ENCODE measurements at places on chromosomes 16 and 17.

GRCh38 chr17:35808240-35808961 is 883 bp upstream of the TAF15 start:
- no peak for DNase-seq

DNA sequence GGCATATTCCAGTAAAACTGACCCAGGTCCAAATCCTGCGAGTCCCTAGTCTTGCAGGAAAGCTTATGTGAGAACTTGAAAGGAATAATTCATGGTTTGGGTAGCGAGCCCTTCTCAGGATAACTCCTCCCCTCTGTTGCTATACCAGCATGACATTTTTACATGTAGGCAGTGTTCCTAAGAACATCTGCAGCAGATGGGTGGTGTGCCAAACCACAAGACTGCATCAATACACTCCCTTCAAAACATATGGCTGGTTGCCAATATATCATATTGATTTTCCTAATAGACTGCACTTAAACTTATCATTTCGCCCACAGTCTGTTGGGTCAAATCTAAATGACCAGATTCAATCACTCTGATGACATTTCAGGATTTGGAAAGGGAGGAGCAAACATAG is 19.9 kb downstream of the PSME3IP1 start:
- peak; percentile 62 for DNase-seq

DNA sequence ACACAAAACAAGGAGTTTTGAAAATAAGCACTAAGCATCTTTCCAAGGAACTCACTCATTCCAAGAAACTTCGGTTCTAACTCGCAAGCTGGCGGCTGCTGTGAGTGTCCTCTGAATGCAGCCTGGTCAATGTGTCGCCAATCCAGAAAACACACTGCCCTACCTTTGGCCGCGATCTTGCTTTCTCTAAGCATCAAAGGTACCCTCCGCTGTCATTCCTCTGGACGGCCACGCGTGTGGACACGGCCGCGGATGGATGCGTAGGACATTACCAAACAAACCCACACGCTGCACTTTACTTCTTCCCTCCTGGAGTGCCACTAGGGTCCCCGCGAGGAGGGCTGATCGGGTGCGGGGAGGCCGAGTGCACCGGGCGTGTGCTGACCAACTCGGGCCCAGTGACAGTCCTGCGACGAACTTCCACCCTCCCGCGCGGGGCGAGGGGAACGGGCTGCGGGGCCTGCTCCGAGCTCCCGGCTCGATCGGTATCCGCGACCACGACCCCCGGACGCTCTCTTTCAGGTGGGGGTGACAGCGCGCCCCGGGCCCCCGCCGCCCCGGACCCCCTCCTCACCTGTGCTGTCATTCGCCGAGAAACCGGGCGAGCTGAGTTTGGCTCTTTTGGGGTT is 1.1 kb downstream of the CREBBP start:
- peak; percentile 27 for DNase-seq

GRCh38 chr17:19909139-19909538 is 41.4 kb upstream of the ULK2 start:
- DNase-seq = no peak

- no peak for DNase-seq
These were observed 8.9 kb downstream of the P4HB start for GRCh38 chr17:81851423-81851822.

DNA sequence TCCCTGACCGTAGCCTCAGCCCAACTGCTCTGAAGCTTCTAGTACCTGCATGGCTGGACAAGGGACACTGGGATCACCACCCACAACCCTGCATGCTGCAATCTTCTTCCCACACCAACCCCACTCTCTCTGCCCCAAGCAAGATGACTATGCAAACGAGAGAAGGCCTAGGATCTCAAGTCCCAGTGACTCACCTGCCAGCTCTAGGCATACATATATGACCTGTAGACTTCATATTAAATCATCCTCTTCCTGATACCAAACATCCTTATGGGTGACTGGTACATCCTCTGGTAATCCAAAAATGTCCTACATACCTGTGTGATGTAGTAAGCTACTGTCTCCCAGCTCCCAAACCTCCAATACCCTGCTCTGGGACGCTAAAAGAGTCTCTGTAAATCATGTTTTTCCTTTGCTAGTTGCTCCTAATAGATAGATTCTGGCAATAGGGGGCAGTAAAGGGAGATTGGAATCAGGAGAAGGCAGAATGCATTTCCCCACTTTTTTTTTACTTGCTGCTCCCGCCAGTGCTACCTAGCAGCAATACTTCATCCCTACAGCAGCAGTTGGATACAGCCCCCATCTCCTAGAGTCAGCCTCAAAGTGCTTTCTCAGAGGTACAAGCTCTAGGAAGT is 43.4 kb upstream of the SOX9 start:
- no peak for DNase-seq

DNA sequence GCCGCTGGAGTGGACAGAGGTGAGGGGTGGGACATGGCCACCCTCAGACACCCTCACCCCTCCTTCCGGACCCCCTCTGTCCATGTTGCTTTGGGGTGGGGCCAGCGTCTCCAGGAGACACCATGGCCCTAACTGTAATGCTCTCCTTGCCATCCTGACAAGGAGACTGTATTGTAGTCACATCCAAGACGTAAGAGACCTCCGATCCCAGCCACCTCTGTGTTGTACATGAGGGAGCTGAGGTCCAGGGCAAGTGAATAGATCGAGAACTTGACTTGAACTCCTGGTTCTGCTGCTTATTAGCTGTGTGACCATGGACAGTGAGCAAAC is 30.2 kb downstream of the POLR3E start:
- DNase-seq = no peak

- DNase-seq = peak; percentile 13
These were observed 34.7 kb downstream of the BAHCC1 start for GRCh38 chr17:81429821-81430551.

DNA sequence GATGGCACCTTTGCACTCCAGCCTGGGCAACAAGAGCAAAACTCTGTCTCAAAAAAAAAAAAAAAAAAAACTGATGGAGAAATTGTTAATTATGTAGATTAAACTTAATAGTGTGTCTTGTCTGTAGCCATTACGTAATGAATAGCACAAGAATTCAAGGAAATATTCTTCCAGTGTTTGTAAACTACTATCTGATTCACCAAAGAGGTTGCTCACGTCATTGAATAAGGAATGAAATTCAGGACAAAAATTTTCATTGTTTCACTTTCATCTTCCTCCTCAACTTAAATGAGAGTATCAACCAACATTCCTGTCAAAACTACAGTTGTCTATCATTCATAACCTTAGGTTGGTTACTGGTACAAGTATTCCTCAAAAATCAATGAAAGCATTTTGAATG is 30.7 kb upstream of the MYO18A start:
- peak; percentile 36 for DNase-seq

DNA sequence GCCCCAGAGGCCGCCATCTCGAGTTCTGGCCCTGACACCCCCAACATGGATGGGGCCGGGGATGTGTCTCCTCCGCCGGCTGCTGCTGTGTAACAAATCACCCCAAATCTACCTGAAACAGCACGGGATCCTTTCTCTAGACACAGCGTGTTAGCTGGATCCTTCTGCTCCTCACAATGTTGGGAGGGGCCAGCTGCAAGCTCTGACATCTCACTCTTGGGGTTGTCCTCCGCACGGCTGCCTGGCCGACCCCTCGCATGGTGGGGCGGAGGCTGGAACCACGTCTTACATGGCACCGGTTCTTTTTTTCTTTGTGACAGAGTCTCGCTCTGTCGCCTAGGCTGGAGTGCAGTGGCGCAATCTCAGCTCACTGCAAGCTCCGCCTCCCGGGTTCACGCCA is 11.6 kb upstream of the DEF8 start:
- no peak for DNase-seq

Measured in cardiac fibroblast (primary cell).